ENCODE measurements at places on chromosomes 12 and 14.

DNA sequence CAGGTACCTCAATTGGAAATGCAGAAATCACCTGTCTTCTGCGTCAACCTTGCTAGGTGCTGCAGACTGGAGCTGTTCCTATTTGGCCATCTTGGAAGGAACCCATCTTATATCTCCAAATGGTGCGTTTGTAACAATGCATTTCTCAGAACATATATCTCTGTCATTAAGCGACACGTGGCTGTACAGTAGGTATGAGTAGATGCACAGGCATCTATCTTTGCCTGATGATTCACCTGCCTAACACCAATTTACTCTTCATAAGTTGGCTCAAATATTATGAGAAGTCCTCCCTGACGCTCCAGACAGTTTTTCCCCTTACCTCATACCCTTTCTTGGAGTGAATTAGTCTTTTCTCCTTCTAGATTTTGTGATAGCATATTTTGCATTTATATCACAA lies 44.2 kb downstream of the GPR137C start:
- no peak for DNase-seq

DNA sequence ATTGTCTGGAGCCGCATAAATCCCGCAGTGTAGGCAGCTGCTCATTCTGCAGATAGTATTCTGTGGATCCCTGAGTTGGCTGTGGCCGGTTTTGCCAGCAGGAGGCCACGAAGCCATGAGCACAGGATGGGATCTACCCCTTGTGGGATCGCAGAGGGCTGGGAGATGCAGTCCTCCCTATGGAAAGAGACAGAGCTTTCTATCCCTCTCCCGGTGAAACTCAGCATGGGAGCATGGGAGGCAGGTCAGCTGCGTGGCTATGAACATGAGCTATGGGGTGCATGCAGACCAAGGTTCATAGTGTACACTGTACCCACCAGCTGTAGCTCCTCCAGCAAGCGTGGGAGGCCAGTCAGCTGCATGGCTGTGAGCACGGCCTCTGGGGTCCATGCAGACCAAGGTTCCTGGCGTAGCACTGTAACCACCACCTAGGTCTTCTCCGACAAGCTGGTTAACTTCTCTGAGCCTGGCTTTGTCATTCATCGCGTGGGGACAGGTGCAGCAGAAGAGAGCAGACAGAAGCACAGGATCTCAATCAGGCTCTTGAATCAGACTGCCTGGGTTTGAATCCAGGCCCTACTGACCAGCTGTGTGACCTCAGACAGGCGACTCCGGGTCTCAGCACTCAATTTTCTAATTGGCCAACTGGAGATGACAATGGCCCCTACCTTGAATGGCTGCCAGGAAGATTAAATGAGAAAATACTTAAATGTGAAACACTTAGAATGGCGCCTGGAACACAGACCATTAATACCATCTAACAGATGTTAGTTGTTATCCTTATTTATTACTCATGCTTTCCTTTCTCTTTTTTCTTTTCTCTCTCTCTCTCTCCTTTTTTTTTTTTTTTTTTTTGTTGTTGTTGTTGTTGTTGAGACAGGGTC lies 6.0 kb downstream of the BDKRB1 start:
- DNase-seq, result no peak

DNA sequence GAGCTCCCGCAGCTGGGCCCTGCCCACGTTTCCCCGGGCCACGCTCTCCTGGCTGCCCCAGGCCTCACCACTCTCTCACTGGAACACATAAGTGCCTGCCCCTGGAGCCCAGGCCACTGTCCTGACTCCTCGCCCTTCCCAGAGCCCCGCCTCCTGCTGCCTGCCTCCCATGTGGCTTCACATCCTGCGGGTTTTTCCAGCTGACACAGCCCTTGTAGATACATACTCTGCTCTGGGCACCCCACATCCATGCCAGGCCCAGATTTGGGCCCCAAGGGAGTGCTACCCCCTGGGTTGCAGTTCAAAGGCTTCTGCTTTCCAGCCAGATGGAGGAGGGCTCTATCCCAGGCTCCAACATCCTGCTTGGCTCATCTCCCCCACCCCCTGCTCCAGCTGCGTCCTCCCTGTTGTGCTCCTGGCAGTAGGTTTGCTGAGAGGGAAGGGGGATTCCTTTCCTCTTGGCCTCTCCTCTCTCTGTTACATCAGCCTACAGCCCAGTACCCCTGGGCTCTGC lies 60.1 kb downstream of the TSPAN9 start:
- DNase-seq, result no peak

DNA sequence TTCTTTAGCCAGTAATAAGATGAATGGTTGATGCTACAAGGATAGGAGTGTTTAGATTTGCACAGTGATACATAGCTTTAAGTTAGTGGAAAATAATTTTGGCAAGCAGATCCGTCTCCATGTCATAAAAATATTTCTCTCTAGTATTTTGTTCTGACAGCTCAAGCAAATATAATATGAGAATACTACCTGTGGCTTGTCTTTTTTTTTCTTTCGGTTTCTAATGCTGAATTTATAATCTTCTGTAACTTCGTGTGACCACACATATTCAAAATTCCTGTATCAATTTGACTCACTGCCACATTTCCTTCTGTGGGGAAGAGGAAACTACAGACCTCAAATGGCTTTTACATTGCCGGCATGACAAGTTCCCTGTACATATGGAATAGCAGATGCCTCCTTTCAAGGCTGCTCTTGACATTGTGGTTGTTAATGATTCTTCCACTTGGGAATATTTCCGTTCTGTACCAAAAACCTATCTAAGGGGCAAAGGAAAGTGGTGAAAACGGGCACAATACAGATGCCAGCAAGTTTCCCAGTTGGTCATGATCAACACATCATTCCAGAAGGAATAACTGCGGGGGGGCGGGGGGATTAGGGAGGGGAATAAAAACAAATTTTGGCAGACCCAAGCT lies 103.6 kb upstream of the CCDC91 start:
- no peak for DNase-seq

Data from stimulated activated CD4-positive, alpha-beta T cell treated with anti-CD3 and anti-CD28 coated beads, Interleukin-12 subunit alpha, Interleukin-12 subunit beta, amount 100 ng/mL, for 48 hours (primary cell).